IPS DF 6.9 (cell line): ENCODE measurements at places on chromosomes 7 and 10.

DNA sequence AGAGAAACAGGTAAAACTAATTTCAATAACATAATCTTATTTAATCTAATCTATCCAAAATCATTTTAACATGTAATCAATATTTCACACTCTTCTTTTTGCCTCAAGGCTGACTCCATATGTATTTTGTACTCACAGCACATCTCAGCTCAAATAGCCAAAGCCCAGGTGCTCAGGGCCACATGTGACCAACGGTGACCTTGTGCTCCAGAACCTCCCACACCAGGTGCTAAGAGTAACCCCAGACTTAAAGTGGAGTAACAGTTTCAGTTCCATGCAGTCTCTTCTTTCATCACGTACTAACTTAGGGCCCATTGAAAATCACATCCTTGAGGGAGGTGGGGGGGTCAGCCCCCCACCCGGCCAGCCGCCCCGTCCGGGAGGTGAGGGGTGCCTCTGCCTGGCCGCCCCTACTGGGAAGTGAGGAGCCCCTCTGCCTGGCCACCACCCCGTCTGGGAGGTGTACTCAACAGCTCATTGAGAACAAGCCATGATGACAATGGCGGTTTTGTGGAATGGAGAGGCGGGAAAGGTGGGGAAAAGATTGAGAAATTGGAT, 47.3 kb downstream of the NCAPG2 start:
- DNase-seq = no peak

GRCh38 chr7:127847641-127848040, 183.6 kb downstream of the LRRC4 start:
- DNase-seq = no peak

DNA sequence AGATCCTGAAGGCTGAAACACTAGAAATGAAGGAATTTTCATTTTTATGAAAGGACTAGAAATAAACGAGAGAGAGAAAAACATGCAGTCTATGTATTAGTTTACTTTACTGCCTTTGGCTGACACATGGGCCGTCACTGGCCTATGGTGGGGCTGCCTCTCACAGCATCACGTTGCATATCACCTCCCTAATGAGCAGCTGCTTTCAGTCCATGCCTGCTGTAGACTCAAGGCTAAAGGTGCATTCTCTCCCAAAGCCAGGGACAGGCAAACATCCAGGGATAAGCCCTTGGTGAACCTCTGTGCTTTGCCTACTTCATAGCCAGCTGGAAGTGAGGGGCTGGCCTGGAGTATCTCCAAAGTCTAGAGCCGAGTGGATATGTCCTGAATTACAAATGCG, 359.4 kb downstream of the GPAM start:
- no peak for DNase-seq

- no peak for DNase-seq
Observed at GRCh38 chr7:40498924-40499510, 364.2 kb downstream of the SUGCT start.

GRCh38 chr10:113221756-113222168, 271.7 kb downstream of the TCF7L2 start:
- DNase-seq = no peak

DNA sequence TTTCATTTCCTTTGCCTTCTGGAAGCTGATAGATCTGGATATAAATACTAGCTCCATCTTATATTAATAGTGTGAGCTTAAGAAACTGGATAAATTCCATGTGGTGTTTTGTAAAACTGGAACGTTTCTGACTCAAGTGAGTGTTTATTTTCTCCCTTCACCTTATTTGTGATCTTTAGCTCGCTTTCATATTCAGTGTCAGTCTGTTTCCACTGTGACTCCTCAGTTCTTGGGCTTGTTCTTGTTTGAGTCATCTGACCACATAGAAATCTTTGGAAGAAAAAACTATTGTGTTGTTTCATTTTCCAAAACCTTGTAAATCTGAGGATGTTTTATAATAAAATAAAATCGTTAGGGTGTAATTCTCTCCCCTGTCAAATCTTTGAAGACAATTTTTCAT, 186.4 kb downstream of the POLR1F start:
- no peak for DNase-seq

GRCh38 chr10:124743191-124744101, 732 bp downstream of the FAM53B start:
- no peak for DNase-seq

- no peak for DNase-seq
Observed at GRCh38 chr10:101140084-101140949, 9.2 kb downstream of the TLX1 start.

DNA sequence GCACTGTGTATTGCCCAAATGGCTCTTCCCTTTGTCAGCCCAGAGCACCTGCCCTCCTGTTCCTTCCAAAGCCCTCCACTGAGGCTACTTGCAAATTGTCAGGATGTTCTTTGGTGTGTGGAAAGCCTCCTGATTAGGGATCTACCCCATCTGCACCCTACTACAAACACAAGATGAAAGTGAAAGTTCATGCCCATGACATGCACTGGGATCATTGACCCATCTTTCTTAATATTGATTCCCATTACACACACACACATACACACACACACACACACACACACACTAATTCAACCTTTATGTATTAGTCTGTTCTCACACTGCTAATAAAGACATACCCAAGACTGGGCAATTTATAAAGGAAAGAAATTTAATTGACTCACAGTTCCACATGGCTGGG, 213.7 kb upstream of the IGFBP3 start:
- no peak for DNase-seq

- no peak for DNase-seq
Observed at GRCh38 chr7:80721883-80722615, 83.6 kb downstream of the CD36 start.

- DNase-seq = no peak
Observed at GRCh38 chr10:60375293-60376004, 14.2 kb downstream of the ANK3 start.

DNA sequence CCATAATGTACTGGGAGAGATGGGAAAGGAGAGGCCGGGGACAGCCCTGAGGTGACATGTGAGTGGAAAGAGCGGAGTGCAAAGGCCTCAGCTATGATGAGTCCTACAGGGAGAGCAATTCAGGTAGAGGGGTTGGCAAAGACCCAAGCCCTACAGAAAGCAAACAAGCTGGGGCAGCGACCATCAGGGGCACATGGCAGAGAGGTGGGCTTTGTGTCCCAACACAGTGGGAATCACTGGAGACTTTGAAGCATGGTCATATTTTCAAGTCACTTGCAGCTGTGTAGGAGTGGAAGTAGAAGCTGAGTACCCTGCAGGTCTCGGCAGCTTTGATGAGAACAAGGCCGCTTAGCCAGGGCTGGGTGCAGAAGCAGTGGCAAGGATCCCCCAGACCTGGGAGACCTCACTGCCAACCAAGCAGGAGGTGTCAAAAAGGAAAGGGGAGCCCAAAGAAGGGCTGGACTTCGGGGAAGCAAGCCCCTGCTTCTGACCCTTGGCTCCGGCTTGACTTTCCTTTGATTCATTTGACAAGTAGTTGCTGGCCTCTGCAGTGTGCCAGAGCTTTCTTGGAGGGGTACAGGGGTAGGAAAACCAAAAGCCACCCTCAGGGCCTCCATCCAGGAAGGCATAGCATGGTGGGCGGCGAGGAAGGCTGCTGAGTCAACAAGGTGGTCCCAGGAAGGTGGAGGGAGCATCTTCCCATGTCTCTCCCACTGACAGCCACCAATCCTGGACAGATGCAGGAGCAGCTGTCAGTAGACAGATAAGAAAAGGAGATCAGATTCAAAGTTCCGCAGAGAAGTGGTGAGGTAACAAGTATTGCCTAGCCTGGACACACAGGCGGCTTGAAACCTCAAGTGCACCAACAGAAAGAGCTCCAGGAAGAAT, 1.9 kb upstream of the PGAM2 start:
- DNase-seq = no peak

GRCh38 chr10:120948889-120949608, 97.9 kb downstream of the WDR11 start:
- DNase-seq = no peak

DNA sequence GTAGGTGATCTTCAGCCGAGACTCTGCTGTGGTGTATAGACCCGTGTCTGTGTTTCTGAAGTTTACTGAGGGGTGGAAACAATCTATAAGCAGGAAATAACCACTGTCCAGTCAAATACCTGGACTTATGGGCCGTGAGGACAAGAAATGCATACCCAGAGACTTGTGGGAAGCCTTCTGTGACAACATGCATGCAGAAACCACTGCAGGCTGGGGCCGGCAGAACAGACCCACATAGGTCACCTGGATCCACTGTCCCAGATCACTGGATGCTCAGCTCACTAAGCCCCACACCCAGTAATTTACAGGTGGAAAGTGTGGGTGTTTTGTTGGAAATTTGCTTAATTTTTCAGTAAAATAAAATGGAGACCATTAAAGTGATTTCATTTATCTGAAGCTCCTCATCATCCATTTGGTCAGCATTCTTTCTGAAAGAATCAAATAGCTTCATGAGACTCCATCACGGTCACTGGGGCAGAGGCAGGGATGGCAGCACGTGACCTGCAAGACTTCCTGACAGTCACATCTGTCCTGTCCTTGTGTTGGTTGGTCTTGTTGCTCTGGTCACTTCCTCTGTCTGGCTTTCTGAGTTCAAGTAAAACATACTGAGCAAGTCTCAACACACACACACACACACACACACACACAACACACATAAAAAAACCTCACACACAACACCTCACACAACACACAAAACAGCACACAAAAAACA, 108.3 kb downstream of the TNS3 start:
- no peak for DNase-seq

GRCh38 chr7:137695942-137696341, 150.8 kb downstream of the DGKI start:
- DNase-seq = no peak

DNA sequence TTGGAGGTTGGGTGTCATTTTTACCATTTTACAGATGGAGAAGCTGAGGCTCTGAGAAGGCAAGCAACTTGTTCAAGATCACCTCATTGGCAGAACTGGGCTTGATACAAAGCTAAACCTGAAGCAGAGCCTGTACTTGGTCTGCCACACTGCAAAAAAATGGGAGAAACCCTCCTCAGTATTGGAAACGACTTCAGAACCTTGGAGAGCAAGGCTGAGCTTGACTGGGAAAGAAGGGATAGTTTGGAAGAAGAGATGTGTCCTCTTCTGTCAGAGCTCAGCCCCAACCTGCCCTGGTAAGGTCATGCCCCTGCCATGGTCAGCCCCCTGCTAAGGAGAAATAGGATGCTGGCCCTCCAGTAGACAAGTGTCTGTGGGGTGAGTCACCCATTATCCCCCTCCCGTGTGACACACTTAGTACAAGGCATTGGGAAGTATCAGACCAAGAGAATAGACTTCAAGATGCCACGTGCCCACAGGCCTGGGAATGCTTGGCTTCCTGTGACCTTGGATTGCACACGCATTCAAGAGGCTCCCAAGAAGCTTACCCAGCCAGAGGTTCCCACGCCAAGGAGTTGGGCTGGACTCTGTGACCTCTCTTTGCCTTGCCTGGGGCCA, 56.2 kb upstream of the SMNDC1 start:
- no peak for DNase-seq

GRCh38 chr10:6203331-6204062, 765 bp downstream of the PFKFB3 start:
- DNase-seq = no peak

DNA sequence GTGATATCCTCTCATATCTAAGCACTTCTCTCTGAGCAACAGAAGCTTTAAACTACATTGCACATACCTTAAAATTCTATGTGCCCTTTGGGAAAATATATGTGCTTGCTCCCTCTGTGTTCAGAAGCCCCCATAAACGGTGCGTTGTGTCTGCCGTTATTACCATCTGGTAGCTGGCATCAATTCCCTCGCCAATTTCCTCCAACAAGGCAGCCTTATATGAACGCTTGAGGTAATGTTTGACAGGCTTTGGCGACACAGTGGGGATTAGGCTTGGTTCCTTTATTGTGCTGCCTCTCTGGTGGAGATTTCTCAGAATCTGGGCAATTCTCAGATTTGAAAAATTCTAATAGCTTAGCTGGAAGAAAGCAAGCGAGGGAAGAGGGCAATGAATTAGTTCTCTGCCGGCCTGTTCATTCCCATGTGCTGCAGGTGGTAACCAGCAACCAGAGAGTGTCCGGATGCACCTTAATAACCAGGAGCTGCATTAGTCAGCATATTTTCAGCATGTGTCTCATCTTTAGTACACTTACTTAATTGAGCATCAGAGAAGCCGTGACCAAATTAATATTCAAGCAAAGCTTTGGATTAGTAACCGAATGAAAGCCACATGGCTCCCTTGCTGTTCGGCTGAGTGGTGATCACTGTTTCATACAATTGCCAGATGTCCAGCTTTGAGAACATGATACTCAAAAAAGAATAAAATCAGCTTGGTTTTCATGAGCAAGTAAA, 7.3 kb upstream of the PPP1R17 start:
- no peak for DNase-seq

- DNase-seq = no peak
Observed at GRCh38 chr10:113566888-113567287, 14.0 kb downstream of the HABP2 start.

DNA sequence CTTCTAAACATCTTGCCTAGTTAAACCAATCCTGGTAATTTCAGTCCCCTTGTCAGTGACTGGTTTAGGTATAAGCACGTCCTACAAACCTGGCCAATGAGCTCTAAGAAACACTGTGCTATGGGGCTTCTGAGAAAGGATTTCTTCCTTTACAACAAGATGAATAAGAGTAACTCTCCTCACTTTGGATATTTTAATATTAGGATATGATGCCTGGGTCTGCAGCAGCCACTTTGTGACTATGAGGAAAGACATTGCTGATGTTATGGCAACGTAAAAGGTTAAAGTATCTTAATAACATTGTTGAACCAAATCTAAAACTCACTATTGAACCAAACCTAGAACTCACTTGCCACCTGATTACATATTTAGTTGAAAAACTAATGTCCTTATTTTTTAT, 26.5 kb upstream of the EPC1 start:
- DNase-seq = no peak

DNA sequence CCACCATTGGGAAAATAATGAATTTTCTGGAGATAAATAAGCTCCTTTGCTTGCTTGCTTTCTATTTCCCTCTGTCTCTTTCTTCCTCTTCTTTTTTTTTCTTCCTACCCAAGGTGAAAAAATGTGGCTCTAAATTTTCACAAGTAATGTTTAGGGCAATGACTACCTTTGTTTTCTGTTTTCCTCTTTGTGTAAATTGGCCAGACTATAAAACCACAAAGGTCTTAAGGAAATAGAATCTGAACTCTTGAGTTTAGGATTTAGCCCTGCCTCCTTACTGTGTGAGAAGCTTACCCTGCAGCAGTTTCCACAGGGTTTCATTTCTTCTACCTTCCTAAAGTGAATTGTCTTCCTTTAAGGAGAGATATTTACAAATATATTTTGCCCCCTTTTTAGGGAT, 330.4 kb downstream of the ARL4A start:
- DNase-seq = no peak
